ENCODE measurements at places on chromosomes 16 and 17. TPM values are rescaled to one million over a fixed set of nuclear protein-coding genes. Genes with fewer than 3 reads are reported as not detected.
A peak's percentile ranks its signal among the peaks of the same experiment; 100 is the strongest.

- DNase-seq: no peak
These were observed 42.1 kb downstream of the MPRIP start for GRCh38 chr17:17084317-17084835.

DNA sequence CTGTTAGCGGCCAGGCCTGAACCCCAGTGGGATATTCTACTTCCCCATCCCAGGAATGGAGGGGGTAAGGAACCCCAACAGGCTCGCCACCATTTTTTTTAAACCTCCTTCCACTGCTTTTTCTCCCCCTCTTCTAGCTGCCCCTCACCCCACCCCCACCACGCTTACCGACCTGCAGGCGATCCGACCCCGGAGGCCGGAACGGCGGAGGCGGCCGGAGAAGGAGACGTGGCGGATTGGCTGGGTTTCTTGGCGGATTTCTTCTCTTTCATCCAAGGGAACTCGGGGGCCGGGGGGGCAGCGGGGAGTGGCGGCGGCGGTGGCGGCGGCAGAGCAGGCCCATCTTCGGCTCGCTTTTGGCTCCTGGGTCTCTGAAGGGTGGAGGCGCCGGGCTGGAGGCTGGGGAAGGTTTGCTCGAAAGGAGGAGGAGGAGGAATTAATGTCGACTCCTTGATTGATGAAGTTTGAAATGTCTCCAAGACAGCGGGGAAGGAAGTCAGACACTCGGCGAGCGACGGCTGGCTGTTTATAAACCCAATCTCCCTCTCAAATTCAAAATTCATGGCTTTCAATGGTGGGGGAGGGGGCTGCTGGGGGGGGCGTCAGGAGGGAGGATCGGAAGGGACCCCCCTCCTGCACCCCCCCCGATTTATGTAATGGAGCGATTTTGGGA lies 424 bp downstream of the HOXB2 start:
- DNase-seq: peak; percentile 89

DNA sequence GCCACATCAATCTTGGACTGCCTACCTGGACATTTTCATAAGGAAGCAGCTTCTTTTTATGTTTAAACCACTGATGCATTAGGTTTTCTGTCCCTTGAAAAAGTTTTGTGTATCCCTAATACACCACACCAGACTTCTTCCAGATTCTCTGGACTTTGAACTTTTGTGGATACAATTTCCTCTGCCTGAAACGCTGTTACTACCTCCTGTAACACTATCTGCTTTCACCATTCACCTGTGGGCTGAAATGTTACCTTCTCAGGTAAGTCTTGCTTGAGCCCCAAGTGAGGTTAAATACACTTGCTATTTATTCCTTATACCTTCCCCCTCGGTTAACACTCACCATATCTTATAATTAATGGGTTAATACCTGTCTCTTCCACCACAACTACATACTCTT lies 2.7 kb downstream of the ZZEF1 start:
- DNase-seq: no peak

DNA sequence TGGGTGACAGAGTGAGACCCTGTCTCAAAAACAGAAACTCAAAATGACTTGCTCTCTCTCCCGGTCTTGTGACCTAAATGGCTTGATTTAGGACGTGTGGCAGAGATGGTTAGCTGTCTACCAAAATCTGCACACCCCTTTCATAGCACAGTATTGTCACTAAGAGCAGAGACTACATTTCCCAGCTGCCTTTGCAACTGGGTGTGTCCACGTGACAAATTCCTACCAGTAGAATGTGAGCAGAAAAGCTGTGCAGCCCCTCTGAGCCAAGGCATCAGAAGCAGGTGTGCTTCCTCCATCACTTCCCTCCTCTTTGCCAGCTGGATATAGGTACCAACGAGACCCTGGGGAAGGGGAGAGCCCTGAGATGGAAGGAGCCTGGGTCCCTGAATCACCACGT lies 25.5 kb downstream of the GPR142 start:
- DNase-seq: no peak

GRCh38 chr17:59884861-59885260 lies 7.9 kb downstream of the TUBD1 start:
- DNase-seq: no peak

The MT3 gene
- polyA plus RNA-seq: not detected

- no peak for DNase-seq
These were observed 189.9 kb downstream of the NTN1 start for GRCh38 chr17:9211133-9211765.

DNA sequence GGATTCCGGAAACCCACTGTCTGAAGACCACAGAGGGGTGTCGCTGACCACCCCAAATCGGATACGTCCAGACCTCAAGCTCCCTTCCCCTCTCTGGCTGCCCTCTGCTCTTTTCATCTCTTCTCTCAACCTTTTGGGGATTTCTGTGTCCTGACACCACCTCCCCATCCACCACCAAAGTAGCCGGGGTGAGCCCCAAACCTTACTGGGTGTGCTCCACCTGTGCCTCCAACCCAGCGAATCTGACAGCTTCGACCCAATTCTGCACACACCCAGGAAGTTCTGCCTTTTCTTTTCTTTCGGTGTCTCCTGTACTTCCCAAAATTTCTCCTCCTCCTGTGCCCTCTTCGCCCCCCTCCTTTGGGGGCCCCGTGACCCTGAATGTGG lies 534 bp downstream of the KCTD11 start:
- DNase-seq: no peak

- no peak for DNase-seq
These were observed 69.2 kb downstream of the FOXL1 start for GRCh38 chr16:86647561-86647960.

DNA sequence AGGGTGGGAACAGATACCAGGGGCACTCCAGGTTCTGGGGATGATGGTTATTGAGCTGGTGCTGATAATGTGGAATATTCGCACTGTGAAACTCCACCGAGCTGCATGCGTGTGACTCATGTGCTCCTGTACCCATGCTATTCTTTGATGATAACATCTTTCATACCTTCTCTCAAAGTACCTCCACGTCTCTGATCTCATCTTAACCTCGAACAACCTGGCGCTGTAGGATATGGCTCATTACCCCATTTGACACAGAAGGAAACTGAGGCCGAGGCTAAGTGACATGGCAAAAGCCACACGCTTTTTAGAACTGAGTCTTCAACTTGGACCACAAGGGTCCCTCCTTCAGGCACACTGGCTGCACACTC lies 30.2 kb upstream of the MRPS23 start:
- DNase-seq: no peak

Measured in right lung (tissue), 10 donors.